Activated CD8-positive, alpha-beta T cell treated with anti-CD3 and anti-CD28 coated beads for 36 hours (primary cell): ENCODE measurements at places on chromosomes 5 and 9. TPM values are rescaled to one million over a fixed set of nuclear protein-coding genes. Genes with fewer than 3 reads are reported as not detected.
A peak's percentile ranks its signal among the peaks of the same experiment; 100 is the strongest.

- no peak for DNase-seq
- H3K4me1 ChIP-seq, result peaks cover 24% of the 10 kb centered on the region
- H3K4me3 ChIP-seq, result no peak overlapping the region
- H3K36me3 ChIP-seq, result peaks cover 42% of the 10 kb centered on the region
These were observed 40.9 kb upstream of the SUSD3 start for GRCh38 chr9:93017621-93018020.

GRCh38 chr9:124137944-124138335 lies 119.8 kb upstream of the NEK6 start:
- H3K27me3 ChIP-seq, result peaks cover 5% of the 10 kb centered on the region
- DNase-seq, result no peak
- H3K36me3 ChIP-seq, result no peaks in the 10 kb centered on the region
- no peak overlapping the region for H3K4me3 ChIP-seq

DNA sequence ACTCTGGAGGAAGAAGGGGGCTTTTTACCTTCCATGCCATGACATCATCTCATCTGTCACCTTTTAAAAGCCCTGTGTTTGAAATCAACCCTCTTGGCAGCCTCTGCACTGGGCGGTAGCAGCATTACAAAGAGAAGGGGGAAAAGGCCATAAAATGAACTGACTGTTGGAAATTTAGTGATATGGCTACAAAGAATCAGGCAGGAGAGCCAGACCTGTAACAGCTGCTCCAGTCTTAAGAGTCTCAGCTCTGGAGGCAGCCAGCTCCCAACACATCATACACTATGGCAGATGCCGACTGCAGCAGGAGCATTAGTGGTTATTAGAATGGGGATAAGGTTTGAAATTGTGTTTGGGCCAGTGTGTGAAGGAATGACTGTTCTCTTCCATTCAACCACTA lies 257.5 kb downstream of the DMAC1 start:
- H3K4me1 ChIP-seq, result no peaks in the 10 kb centered on the region
- H3K27ac ChIP-seq, result no peak overlapping the region
- H3K36me3 ChIP-seq, result no peaks in the 10 kb centered on the region
- peaks cover 7% of the 10 kb centered on the region for H3K27me3 ChIP-seq
- H3K4me3 ChIP-seq, result no peak overlapping the region

DNA sequence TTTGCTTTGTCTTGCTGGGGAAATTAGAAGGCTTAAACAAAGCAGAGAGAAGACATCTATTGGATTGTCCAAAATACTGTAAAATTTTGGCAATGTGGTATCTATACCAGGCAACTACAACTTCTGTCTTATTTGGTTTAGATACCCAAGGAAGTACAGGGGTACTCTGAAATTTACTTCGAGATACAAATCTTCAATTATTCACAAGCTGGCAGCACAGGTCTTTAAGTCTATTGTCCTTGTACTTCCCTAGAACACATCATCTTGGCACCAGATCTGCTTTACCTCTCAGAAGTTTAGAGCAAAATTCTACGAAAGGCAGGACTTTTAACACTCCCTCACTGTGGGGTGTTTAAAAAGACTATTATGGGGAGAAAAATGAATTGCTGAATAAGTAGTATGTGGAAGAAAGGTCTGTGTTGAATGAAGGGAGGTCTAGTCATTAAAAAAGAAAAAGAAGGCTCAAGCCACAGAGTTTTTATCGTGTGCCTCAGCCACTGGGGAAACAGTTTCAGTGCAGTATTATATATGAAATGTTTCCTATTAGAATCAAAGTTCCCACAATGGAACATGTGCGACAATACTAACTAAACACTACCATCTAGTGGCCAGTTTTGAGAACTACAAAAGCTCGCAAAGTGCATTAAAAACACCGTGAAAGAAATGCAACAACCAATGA lies 93.7 kb downstream of the PDE4D start:
- H3K27me3 ChIP-seq, result peaks cover 9% of the 10 kb centered on the region
- no peak overlapping the region for H3K4me3 ChIP-seq
- H3K27ac ChIP-seq, result no peak overlapping the region
- DNase-seq, result peak; percentile 24

FOXD4L5 gene
- total RNA-seq, result 0.11 TPM

- H3K4me1 ChIP-seq, result no peaks in the 10 kb centered on the region
- no peak for DNase-seq
- H3K27me3 ChIP-seq, result no peaks in the 10 kb centered on the region
- no peak overlapping the region for H3K27ac ChIP-seq
These were observed 477.6 kb downstream of the TMEM232 start for GRCh38 chr5:110248921-110249320.

DNA sequence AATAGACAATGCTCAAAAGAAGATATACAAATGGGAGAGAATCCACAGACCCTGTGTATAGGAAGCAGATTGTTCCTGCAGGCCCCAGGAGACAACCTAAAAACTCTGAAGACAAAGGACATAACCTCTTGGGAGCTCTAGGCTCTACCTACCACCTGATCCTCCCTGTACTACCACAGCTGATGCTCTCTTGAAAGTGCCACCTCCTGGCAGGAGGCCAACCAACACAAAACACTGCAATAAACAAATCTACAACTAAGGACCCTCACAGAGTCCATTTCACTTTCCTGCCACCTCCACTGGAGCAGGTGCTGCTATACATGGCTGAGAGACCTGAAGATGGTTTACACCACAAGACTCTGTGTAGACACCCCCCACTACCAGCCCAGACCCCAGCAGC lies 49.0 kb downstream of the STARD4 start:
- DNase-seq, result no peak
- no peak overlapping the region for H3K4me3 ChIP-seq
- H3K27ac ChIP-seq, result peak overlapping the region; percentile 53
- H3K4me1 ChIP-seq, result peaks cover 18% of the 10 kb centered on the region

DNA sequence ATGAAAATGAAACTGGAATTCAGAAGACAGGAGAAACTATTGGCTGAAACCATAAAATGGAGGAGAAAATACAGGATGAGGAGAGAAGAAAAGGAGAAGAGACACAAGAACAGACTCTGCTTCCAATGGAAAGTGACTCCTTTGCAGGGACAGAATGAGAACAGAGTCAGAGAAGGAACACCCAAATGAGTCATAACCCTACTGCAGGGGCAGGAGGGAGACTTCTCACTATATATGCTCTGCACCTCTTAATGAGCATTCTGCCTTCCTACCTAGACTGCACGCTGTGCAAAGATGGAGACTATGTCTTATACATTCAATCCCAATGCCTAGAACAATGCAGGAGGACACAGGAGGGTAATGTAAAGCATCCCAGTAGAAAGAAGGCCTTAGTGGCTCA lies 2.1 kb downstream of the SAXO1 start:
- H3K4me3 ChIP-seq, result no peak overlapping the region
- no peak overlapping the region for H3K27ac ChIP-seq
- H3K4me1 ChIP-seq, result peaks cover 7% of the 10 kb centered on the region
- H3K27me3 ChIP-seq, result peaks cover 7% of the 10 kb centered on the region
- H3K36me3 ChIP-seq, result no peaks in the 10 kb centered on the region
- DNase-seq, result no peak

PCDHB3 gene
- not detected for total RNA-seq

GRCh38 chr5:57696389-57696769 lies 213.8 kb upstream of the ACTBL2 start:
- H3K27me3 ChIP-seq, result no peaks in the 10 kb centered on the region
- DNase-seq, result no peak
- no peak overlapping the region for H3K4me3 ChIP-seq

GRCh38 chr5:148839960-148840359 lies 13.5 kb downstream of the ADRB2 start:
- peaks cover 2% of the 10 kb centered on the region for H3K27me3 ChIP-seq
- peaks cover 24% of the 10 kb centered on the region for H3K4me1 ChIP-seq
- no peak overlapping the region for H3K4me3 ChIP-seq
- H3K36me3 ChIP-seq, result no peaks in the 10 kb centered on the region
- DNase-seq, result peak; percentile 31

PDLIM4 gene
- total RNA-seq, result not detected

DNA sequence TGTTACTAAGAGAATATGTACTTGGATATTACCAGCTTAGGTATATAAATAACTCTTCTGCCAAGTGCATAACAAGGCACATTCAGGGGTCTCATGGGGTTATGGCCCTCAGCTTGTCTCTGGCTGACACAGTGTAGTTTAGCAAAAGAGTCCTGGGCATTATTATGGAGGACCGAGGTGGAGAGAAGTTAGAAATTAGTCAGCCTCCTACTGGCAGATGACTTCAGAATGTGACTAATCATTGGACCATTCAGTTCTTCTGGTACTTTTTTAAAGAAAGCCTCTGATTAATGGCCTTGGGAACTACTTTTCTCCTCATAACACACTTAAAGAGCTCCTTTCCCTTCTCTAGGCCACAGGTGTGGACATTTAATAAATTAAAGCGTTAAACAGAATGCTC lies 178.9 kb downstream of the SH3GL2 start:
- H3K27ac ChIP-seq, result no peak overlapping the region
- no peaks in the 10 kb centered on the region for H3K4me1 ChIP-seq
- DNase-seq, result no peak
- no peaks in the 10 kb centered on the region for H3K36me3 ChIP-seq
- H3K27me3 ChIP-seq, result no peaks in the 10 kb centered on the region
- no peak overlapping the region for H3K4me3 ChIP-seq

- no peaks in the 10 kb centered on the region for H3K36me3 ChIP-seq
- H3K27ac ChIP-seq, result no peak overlapping the region
- no peak overlapping the region for H3K4me3 ChIP-seq
These were observed 227.3 kb upstream of the ITGA1 start for GRCh38 chr5:52560366-52560765.

GRCh38 chr9:124496463-124496862 lies 10.7 kb downstream of the NR5A1 start:
- no peaks in the 10 kb centered on the region for H3K27me3 ChIP-seq
- no peak for DNase-seq
- peaks cover 39% of the 10 kb centered on the region for H3K4me1 ChIP-seq
- H3K27ac ChIP-seq, result no peak overlapping the region
- H3K36me3 ChIP-seq, result no peaks in the 10 kb centered on the region
- H3K4me3 ChIP-seq, result no peak overlapping the region

DNA sequence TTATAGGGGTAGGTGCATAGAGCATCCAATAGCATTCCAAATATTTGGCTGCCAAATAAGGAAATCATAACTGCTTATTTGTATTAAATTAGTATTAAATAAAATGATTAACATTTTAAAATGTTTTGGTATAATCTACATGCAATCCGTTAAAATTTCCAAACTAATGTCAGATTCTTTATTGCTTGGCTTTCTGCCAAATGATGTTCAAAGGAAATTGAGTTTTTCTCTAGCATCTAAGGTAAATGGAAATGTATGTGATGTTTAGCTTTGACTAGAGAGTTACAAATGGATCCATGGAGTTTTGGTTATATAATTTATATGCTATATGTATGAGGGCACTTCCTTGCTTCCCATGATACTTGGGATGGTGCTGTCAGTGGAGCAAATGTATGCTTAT lies 121.7 kb downstream of the ZCCHC7 start:
- H3K4me1 ChIP-seq, result peaks cover 26% of the 10 kb centered on the region
- no peak for DNase-seq
- H3K36me3 ChIP-seq, result peaks cover 8% of the 10 kb centered on the region
- H3K27me3 ChIP-seq, result no peaks in the 10 kb centered on the region

ANXA2R gene
- total RNA-seq, result 10.4 TPM

EFNA5 gene
- not detected for total RNA-seq

CD74 gene
- 282 TPM for total RNA-seq

TAF11L3 gene
- not detected for total RNA-seq

NMUR2 gene
- total RNA-seq, result not detected

DNA sequence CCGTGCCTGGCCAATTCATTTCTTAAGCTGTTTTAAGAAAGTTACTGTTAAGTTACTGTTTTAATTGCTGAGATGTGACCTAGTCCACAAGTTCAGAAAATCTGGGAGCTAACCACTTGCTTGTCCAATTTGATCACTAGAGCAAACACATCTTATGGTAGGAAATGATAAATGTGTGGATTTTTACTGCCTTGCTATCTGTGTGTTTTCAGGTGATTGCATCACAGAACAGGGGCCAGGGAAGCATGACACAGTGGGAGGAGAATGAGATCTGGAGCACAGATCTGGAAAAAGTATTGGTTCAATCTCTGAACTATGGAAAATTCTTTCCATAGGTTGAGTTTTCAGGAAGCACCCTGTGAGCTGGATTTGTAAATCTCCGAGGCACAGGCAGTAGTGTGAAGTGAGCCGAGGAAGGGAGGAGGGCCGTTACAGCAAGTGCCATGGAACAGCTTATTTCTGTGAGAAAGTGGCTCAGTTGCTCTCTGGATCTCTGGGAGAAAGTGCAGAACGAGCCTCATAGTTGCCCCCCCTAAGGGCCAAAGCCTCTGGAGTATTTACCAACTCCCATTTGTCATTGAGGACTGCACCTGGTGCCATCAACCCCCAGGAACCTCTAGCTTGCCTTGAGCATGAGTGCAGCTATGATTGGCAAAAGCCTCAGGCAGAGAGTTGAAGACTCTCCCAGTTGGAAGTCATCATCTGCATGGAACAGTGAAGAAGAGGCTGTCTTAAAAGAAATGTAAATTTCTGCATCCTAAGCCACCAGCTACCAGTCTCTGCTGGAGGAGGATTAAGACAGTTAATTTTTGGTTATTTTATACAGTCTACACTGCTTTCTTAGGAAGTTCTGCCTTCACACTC lies 161.8 kb upstream of the CLINT1 start:
- H3K4me3 ChIP-seq, result no peak overlapping the region
- no peaks in the 10 kb centered on the region for H3K4me1 ChIP-seq
- no peaks in the 10 kb centered on the region for H3K36me3 ChIP-seq
- DNase-seq, result no peak
- peaks cover 8% of the 10 kb centered on the region for H3K27me3 ChIP-seq

- H3K4me1 ChIP-seq, result peaks cover 12% of the 10 kb centered on the region
- no peak overlapping the region for H3K27ac ChIP-seq
- peaks cover 15% of the 10 kb centered on the region for H3K27me3 ChIP-seq
- H3K4me3 ChIP-seq, result no peak overlapping the region
- H3K36me3 ChIP-seq, result no peaks in the 10 kb centered on the region
These were observed 15.6 kb upstream of the IRF1 start for GRCh38 chr5:132506094-132506692.

- H3K27ac ChIP-seq, result no peak overlapping the region
- H3K27me3 ChIP-seq, result peaks cover 27% of the 10 kb centered on the region
- no peaks in the 10 kb centered on the region for H3K36me3 ChIP-seq
- no peak for DNase-seq
- no peak overlapping the region for H3K4me3 ChIP-seq
These were observed 116.4 kb downstream of the APBA1 start for GRCh38 chr9:69555802-69556201.

- H3K27ac ChIP-seq, result no peak overlapping the region
- H3K4me1 ChIP-seq, result no peaks in the 10 kb centered on the region
- no peak for DNase-seq
- H3K36me3 ChIP-seq, result no peaks in the 10 kb centered on the region
These were observed 672.5 kb downstream of the PRELID2 start for GRCh38 chr5:145162626-145163025.

GRCh38 chr9:80763536-80763935 lies 925.8 kb downstream of the TLE1 start:
- H3K4me3 ChIP-seq, result no peak overlapping the region
- no peaks in the 10 kb centered on the region for H3K27me3 ChIP-seq
- H3K27ac ChIP-seq, result no peak overlapping the region
- no peaks in the 10 kb centered on the region for H3K36me3 ChIP-seq

IFNA7 gene
- not detected for total RNA-seq
